Suprapubic skin (tissue), 4 donors: ENCODE measurements at places on chromosomes 11 and 22. TPM values are rescaled to one million over a fixed set of nuclear protein-coding genes. Genes with fewer than 3 reads are reported as not detected.

GRCh38 chr22:28143961-28144745, 225.1 kb upstream of the PITPNB start:
- DNase-seq: no peak

Gene ROBO4
- total RNA-seq: 18.7 TPM

Gene API5
- 63.5 TPM for total RNA-seq

Gene FOSL1
- total RNA-seq: 5.0 TPM

Gene RIMBP3C
- total RNA-seq: not detected

- DNase-seq: no peak
Measured at GRCh38 chr11:63611395-63611747, 2.9 kb downstream of the PLAAT3 start.

DNA sequence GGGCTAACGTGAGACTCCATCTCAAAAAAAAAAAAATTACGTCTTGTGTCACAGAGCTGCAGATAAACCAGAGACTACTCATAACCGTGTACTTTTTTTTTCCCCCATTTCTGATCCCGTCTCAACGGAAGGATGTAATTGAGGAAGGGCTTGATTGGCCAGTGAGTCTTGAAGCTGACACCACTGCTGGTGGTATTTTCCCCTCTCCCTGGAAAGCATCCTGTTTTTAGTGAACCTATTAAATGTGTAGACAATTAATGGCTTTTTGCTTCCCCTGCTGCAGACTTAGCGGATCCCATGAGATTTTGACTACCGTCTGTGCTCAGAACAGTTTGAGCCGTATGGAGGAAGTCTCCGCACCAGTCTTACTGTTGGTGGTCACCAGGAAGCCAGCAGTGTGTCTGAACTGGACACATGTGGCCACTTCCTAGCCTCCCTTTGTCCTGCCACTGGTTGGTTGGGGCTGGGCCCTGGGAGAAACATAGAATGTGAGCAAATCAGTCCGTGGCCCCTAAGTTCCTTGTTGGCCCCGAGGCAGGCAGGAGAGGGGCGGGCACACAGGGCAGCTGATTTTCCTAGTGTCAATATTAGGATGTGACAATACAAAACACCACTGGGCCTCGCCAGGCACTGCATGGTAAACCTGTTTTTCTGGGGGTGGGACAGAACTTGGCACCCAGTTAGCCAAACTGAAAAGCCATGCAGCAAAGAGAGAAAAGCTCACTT, 3.1 kb downstream of the BIK start:
- DNase-seq: no peak

DNA sequence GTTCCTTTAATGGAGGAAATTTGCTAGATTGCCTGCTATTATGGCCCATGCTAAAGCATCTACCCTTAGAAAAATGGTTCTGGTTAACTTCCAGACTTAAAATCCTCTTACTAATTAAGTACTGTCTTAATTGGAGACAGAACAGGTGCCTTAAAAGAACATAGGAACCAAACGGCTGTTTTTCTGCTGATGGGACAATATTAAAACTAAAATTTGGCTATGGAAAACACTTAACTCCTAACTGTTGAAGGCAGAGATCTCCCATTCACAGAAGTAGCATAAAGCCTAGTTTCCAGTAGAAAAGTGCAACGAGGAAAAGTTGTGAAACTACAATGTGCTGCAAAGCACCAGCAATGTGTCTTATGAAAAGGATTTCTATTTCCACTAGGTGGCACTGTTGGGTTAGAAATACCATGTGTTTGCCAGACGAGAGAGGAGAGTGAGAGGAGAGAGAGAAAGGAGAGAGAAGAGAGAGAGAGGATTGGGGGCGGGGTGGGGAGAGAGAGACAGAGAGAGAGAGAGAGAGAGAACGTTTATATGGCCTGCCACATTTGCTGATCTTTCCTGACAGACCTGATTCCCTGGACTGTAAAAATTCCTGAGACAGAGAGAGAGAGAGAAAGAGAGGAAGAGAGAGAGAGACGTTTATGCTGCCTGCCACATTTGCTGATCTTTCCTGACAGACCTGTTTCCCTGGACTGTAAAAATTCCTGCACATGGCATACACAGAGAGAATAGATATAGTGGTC, 51.5 kb downstream of the FAM181B start:
- DNase-seq: no peak

GRCh38 chr11:12769834-12770345, 95.7 kb downstream of the TEAD1 start:
- no peak for DNase-seq

Gene DBX1
- total RNA-seq: not detected

Gene OR6A2
- not detected for total RNA-seq

GRCh38 chr22:41758231-41758630, 42.2 kb upstream of the CCDC134 start:
- no peak for DNase-seq

- no peak for DNase-seq
Measured at GRCh38 chr11:78334109-78334508, 83.5 kb downstream of the GAB2 start.

DNA sequence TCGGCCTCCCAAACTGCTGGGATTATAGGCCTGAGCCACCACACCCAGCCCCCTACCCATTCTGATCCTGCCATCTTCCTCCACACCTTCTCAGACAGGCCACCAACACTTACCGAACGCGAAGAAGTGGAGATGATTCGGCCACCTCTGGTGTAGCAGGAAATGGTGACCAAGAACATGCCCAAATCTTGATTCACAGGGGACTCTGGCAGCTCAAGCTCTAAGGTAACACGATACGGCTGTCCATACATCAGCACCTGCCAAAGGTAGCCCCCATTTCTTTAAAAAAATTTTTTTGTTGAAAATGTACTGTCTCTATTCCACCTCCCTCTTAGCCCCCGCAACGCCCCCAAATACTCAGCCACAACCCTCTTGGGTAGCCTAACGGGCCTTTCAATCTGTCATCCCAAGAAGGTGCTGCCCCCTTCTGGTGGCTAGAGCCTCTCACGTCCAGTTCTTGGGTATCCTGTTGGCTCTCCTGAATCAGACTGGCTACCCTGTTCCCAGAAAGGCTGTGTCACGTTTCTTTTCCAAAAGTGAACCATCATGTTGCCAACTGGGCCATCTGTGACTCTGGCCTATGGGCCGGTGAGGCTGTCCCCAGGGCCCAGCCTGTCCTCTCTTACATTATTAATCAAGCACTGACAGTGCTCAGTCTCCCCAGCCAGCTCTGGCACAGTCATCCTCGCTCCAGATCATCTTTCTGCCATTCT, 5.3 kb upstream of the LRRN4CL start:
- peak; percentile 87 for DNase-seq

- DNase-seq: no peak
Measured at GRCh38 chr22:33101550-33101949, 43.4 kb upstream of the SYN3 start.

DNA sequence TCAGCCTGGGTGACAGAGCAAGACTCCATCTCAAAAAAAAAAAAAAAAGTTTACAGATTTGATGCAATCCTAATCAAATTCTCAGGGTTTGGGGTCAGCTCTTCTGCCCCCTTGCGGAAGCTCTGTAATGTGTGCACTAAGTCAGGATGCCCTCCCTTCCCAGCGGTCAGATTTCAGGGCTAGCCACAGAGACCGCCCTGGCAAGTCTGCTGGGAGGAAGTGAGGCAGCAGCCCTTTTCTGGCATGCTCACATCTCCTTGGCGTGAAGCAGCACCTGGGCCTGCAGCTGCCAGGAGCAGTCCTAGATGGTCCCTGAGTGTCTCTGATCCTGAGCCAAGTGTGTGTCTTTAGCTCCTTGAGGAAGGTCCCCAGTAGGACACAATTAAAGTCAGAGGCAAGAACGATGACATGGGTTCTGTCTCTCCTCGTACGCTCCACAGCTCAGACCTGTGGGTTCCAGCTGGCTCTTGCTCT, 10.9 kb upstream of the APOBEC3C start:
- DNase-seq: no peak

Gene MOGAT2
- total RNA-seq: 12.4 TPM

GRCh38 chr11:125072218-125072960, 9.3 kb downstream of the SLC37A2 start:
- no peak for DNase-seq

DNA sequence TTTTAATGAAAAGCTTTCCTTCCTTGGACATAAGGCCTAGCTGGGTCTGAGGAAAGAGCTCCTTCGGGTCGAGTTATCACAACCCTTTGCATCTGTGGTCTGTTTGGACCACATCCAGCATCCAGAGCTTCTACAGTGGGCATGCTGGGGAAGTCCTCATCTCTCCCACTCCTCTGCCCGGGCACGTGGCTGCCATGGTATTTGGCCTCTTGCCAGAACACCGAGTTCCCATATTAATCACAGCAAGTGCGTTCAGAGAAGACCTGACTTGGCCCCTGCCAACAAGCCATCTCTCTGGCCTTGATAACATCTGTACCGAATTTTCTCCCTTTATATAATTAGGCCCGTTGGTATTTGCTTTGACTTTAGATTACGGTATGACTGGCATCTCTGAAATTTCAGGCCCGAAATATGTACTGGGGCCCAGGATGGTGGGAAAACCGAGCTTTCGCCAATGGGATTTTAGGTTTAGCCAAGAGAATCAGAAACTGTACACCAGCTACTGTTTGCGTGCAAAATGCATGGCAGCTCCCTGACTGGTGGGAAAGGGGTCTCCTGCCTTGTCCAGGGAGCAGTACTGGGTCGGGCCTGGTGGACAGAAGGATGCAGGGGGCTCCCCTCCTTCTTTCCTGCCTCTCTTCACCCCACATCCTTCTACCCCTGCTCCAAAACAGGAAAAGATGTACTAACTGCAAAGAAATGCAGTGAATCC, 90.0 kb downstream of the MICAL2 start:
- DNase-seq: no peak

- DNase-seq: no peak
Measured at GRCh38 chr22:23251445-23252093, 71.3 kb downstream of the BCR start.

DNA sequence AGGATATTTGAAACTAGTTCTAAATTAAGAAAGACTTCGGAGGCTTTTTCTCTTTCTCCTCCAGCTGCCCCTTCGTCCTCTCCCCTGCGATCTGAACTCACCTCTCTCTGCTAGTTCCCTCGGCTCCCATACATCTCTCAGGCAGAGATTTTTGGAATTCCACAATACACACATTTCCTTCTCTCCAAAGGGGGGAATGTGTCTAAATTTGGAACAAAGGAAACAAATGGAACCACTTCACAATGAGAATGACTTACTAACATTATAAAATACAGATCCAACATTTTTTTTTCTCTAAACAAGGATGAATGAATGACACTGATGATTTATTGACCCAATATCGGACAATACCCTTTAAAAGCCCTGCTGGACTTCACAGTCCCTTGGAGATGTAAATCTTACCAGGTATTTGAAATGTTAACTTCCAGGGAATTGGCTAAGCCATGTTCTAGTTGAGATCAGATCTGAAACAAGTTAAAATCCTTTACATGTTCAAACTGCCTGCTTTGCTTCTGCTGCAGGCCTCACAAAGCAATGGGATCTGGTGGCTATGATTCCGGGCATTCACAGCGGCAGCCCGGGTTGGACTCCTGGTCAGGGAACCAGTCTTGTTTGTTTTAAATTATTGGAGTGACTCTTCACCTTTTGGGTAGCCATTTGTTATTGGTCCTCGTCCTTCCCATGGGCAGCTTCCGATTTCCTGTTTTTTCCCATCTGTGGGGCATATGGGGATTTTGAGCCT, 20.5 kb upstream of the GSTP1 start:
- no peak for DNase-seq

Gene DENND5A
- total RNA-seq: 34.8 TPM

Gene SF1
- 404 TPM for total RNA-seq

- no peak for DNase-seq
Measured at GRCh38 chr11:103959279-103959942, 77.0 kb upstream of the DDI1 start.

DNA sequence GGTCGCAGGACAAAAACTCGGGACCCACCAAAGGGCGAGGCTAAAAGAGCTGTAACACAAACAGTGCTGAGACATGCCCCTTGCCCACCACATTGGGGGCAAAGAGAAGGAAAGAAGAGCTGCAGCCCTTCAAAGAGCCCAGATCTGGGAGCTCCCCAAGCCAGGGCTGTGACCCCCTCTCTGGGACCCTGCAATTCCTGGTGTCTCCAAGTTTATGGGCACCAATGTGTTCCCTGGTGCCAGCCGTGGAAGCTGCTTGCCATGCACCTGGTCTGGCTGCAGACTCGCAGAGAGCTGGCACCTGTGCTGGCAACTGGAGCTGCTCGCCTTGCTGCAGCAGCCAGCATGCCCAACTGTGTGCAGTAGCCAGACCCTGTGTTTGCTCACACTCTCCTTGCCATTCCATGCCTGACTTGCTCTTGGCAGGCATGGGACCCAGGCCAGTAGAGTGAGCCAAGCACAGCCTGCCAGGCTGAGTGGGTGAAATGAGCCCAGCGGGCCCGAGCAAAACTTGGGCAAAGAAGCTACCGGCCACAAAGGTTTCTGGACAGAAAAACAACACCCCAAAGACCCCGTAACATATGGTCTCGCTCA, 16.0 kb downstream of the RRP8 start:
- DNase-seq: no peak

- DNase-seq: no peak
Measured at GRCh38 chr11:77303328-77303727, 1.8 kb upstream of the GDPD4 start.

- no peak for DNase-seq
Measured at GRCh38 chr11:11125618-11126017, 227.4 kb downstream of the CSNK2A3 start.

GRCh38 chr22:28299309-28299708, 380.3 kb upstream of the PITPNB start:
- DNase-seq: no peak

GRCh38 chr11:110710628-110711381, 1.4 kb downstream of the ARHGAP20 start:
- DNase-seq: peak; percentile 71

DNA sequence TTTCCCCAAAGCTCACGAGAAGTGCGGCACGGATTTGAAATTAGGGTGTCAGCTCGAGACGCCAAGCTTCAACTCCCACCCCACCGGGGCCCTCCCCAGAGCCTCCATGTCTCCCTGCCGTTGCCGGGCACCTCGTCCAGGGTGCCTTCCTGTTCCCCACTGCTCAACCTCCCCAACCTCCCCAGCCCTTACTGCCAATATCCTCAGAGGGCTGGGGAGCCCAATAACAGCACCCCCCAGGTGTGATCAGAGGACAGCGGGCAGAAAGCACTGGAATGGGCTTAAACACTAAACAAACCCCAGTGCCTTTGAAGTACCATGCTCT, 1336.4 kb downstream of the TBC1D22A start:
- DNase-seq: peak; percentile 43

Gene MYRF
- total RNA-seq: 0.94 TPM

Gene PRMT3
- total RNA-seq: 13.3 TPM

Gene GPHA2
- total RNA-seq: not detected
